Right lobe of liver (tissue), 6 donors: ENCODE measurements at places on chromosomes 2 and 18. TPM values are rescaled to one million over a fixed set of nuclear protein-coding genes. Genes with fewer than 3 reads are reported as not detected.

The UGP2 gene
- 603 TPM for total RNA-seq

The PRSS56 gene
- not detected for total RNA-seq

GRCh38 chr2:82120654-82121053, 1816.1 kb upstream of the LRRTM1 start:
- no peak overlapping the region for H3K27ac ChIP-seq
- no peaks in the 10 kb centered on the region for H3K4me1 ChIP-seq
- no peaks in the 10 kb centered on the region for H3K36me3 ChIP-seq
- no peak for DNase-seq
- H3K27me3 ChIP-seq, result no peaks in the 10 kb centered on the region
- H3K4me3 ChIP-seq, result no peak overlapping the region

- H3K4me3 ChIP-seq, result no peak overlapping the region
- peak; percentile 88 for DNase-seq
- H3K27ac ChIP-seq, result no peak overlapping the region
- H3K27me3 ChIP-seq, result no peaks in the 10 kb centered on the region
These were observed 13.9 kb upstream of the SLC1A4 start for GRCh38 chr2:64975232-64975821.

GRCh38 chr18:24219561-24220317, 80.9 kb downstream of the CABYR start:
- no peak overlapping the region for H3K4me3 ChIP-seq
- no peaks in the 10 kb centered on the region for H3K36me3 ChIP-seq
- no peaks in the 10 kb centered on the region for H3K27me3 ChIP-seq
- no peak overlapping the region for H3K27ac ChIP-seq

DNA sequence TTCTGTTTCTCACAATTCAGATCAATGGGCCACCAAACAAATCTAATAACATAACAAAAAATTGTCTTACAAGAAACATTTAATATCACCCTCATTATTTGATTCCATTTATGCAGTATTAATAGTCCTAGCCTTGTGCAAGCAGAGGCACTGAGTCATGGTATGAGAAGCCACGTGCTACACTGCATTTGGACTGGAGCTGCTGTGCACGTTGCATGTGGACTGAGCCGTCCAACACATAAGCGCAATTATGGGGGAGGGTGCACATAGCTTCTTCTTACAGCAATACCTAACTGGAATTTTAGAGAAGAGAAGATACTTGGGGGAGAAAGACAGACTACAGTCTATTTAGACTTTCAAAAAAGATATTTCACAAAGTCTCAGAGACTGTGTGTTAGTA, 329.6 kb upstream of the ID2 start:
- no peak overlapping the region for H3K27ac ChIP-seq
- H3K4me1 ChIP-seq, result no peaks in the 10 kb centered on the region
- H3K27me3 ChIP-seq, result no peaks in the 10 kb centered on the region
- DNase-seq, result no peak
- H3K4me3 ChIP-seq, result no peak overlapping the region

GRCh38 chr18:7116001-7116730, 1.4 kb downstream of the LAMA1 start:
- no peak overlapping the region for H3K27ac ChIP-seq
- no peak for DNase-seq

- no peak overlapping the region for H3K4me3 ChIP-seq
- H3K36me3 ChIP-seq, result no peaks in the 10 kb centered on the region
- no peaks in the 10 kb centered on the region for H3K27me3 ChIP-seq
These were observed 452.8 kb downstream of the CBLN2 start for GRCh38 chr18:72091369-72091768.
